ENCODE measurements at places on chromosomes 6 and 20.

GRCh38 chr6:16837217-16837972 lies 76.1 kb upstream of the ATXN1 start:
- DNase-seq: no peak

DNA sequence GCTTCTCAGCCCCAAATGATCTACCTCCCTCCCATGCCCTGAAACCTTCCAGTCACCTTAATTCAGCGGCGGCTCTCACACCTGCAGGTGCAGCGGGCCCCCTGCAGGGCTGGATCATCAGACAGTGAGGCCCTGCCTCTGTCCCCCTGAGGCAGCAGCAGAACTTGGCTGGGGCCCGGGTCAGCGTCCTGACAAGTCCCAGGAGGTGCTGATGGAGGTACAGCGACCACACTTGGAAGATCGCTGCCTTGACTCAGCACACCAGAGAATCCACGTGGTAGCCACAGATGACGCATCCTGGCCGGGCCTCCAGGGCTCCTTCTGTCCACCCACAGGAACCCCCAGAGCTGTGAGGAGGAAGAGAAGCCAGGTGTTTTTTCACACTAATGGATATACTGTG lies 116.4 kb upstream of the THBS2 start:
- no peak for DNase-seq

GRCh38 chr6:149293244-149293643 lies 24.3 kb upstream of the TAB2 start:
- DNase-seq: no peak

GRCh38 chr6:90238496-90239266 lies 58.0 kb downstream of the BACH2 start:
- DNase-seq: no peak

GRCh38 chr6:131575834-131576478 lies 2.9 kb downstream of the ARG1 start:
- no peak for DNase-seq

GRCh38 chr20:23061734-23062561 lies 12.5 kb upstream of the THBD start:
- DNase-seq: peak; percentile 15

GRCh38 chr6:106628658-106629102 lies 618 bp downstream of the RTN4IP1 start:
- no peak for DNase-seq

- DNase-seq: peak; percentile 69
Measured at GRCh38 chr6:28597217-28597835, 71.6 kb downstream of the GPX5 start.

GRCh38 chr6:35449287-35449881 lies 2.8 kb upstream of the FANCE start:
- peak; percentile 76 for DNase-seq

DNA sequence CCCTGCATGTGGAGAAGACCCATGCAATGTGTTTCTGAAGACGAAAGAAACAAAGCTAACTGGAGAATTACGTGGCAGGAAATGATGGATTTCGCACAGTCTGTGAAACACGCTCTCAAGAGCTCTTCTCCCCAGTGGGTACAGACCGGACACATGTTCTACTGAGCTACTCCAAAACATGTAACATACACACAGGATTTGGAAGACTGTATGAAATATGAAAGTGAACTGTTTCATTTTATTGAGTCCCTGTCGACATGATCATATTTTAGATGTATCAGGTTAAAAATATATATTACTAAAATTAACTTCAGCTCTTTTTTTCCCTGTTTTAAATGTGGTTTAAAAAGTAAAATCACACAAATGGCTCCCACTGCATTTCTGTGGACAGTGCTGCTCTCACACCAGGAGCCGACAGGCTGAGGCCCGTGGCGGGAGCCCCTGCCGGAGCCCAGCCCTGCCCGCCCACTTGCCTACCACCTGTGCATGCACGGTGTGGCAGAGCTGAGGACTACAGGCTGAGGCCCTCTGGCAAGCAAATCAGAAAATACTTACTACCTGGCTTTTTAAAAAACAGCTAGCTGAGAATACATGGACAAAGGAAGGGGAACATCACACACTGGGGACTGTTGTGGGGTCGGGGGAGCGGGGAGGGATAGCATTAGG lies 58.9 kb upstream of the NXT1 start:
- DNase-seq: no peak

- no peak for DNase-seq
Measured at GRCh38 chr6:166707045-166707444, 80.0 kb upstream of the RPS6KA2 start.

DNA sequence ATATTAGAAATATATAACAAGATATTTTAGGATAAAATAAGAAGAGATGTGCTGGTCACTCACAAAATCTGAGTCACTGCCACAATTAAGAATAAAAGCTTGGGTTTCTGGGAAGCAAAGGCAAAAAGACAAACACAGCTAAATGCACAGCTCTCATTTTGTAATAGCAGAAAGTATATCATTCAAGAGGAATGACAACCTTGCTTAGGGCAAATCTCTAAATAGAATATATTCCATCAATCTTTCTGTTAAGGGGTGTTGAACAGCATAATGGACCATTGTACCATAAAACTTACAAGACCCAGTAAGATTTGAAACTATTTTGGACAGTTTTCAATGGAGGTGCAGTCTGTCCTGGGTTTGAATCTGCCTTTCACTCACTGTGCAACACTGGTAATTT lies 464.9 kb upstream of the SOX4 start:
- no peak for DNase-seq

- DNase-seq: no peak
Measured at GRCh38 chr20:47257771-47258170, 98.7 kb downstream of the ZMYND8 start.

- no peak for DNase-seq
Measured at GRCh38 chr6:169803816-169804340, 52.5 kb downstream of the ERMARD start.

DNA sequence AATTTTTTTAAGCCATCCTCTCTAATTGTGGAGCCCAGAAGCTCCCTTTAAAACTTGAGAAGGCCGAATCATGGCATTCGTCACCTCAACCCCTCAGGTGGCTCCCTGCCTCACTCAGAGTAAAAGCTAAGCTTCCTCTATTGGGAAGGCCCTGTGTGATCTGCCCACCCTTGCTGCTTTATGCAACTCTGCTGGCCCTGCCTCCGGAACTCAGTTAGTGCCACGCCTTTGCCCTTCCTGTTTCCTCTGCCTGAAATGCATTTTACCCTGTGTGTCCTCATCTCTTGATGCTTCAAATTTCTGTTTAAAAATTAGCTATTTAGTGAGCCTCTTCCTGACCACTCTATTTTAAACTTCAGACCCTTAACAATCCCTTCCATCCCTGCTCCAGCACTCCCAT lies 5.7 kb downstream of the PACRG start:
- no peak for DNase-seq

DNA sequence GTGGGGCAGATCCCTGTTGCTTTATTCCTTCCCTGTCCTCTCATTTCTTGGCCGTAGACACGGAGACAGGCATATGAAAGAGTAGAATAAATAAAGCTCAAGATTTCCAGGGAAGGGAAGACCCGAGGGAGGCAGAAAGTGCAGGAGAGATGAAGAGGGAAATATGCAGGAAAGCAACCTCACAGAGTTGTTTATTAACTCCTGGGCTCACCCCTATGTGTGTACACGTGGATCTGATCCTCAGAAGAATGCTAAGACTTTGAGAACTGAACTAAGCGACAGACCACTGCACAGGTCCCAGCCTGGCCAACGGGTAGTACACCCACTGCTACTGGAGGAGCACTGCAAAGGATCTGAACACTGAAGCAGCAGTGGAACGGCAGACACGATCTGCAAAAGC lies 156.2 kb downstream of the KIF16B start:
- DNase-seq: no peak

DNA sequence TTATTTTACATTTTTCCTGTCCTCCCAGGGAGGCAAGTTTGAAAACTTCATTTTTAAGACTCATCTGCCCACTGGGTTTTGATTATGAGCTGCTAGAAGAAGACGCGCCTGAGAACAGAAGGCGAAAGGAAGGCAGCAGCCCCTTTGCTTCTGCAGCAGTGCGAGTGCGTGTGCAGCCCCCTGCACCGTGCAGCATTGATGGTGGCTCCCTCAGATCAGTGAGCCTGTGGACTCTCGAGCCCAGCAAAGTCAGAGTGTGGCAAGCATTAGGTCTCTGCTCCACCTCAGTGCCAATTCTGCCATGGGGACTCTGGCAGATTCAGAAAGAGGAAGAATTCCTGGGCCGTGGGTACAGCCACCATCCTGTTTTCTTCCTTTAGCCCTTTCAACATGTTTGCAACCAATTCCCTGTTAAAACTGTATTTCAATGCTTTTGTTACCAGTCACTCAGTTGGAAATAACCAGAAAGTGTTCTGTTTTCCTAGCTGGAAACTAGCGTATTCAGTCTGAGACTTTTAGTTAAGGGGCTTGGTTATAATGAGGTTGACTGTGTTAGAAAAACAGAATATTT lies 134.8 kb upstream of the OGFRL1 start:
- no peak for DNase-seq

DNA sequence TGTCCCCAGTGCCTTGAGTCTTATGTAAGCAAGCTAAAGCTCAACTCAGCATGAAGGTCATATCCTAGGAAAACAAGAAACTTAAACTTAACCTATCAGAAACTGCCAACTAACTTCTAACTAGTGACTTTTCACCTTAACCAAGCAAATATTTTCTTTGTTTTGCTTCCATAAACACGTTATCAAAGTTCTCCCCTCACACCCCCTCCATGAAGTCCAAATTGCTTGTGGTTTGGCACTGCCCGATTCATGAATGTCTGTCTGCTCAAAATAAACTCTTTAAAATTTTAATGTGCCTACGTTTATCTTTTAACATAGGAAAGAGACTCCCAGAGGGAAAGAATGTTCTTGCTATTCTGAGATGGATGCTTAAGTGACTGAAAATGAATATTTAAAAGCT lies 34.9 kb downstream of the GSTA2 start:
- DNase-seq: no peak

- DNase-seq: no peak
Measured at GRCh38 chr6:47016909-47017308, 25.2 kb downstream of the ADGRF1 start.

- no peak for DNase-seq
Measured at GRCh38 chr6:106055489-106055888, 30.6 kb upstream of the PRDM1 start.

DNA sequence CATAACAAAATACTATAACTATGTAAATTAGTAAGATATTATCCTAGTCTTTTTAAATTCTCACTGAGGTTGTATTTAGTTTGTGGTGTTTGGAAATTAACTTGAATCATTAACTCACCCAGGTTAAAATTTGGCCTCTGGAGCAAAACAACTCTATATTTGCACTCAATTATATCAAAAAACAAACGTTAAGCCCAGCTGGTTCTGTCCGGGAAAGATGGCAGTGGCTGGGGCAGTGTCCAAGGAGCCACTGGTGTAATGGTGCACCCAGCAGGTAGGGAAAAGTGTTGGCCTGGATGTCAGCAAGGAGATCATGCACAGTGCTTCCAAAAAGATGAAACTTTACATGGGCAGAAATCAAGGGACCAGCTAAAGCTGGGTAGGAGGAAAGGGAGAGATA lies 285.3 kb upstream of the CITED2 start:
- DNase-seq: no peak

- DNase-seq: no peak
Measured at GRCh38 chr6:101178748-101179147, 214.8 kb upstream of the GRIK2 start.

GRCh38 chr20:41618807-41619311 lies 682 bp upstream of the CHD6 start:
- DNase-seq: no peak

DNA sequence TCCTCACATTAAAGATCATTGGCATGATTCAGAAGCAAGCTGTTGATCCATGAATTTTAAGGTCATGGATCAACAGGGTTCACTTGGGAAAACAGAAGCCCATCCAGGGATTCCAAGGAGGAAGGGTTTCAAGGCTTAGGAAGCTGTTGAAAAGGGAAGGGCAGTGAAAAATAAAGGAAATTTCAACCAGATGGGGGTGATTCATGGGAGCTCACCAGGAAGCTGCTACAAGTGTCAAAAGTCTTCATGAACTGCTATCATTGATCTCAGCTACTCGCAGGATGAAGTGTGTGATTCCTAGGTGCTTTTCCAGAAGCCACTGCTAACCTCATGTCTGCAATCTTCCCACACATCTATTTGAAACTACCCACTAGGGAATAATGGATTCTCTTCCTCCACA lies 26.2 kb downstream of the ADTRP start:
- DNase-seq: no peak

DNA sequence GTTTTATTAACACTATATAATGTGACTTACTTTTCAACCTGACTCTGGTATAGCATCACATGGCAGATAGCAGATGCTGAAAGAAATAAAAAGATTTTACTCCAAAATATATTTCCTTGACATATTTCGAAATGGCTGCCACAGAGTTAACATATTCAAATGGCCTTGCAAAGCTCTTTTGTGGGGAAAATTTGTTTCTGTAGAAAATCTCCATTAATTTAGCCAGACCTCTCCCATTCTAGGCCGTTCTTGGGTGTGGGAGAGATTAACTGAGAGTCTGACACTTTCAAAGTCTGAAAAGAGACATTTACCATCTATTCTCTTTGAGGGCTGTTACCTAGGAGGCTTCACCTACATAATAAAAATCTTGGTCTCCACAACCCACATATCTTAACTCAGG lies 217.2 kb downstream of the OTOR start:
- DNase-seq: no peak

DNA sequence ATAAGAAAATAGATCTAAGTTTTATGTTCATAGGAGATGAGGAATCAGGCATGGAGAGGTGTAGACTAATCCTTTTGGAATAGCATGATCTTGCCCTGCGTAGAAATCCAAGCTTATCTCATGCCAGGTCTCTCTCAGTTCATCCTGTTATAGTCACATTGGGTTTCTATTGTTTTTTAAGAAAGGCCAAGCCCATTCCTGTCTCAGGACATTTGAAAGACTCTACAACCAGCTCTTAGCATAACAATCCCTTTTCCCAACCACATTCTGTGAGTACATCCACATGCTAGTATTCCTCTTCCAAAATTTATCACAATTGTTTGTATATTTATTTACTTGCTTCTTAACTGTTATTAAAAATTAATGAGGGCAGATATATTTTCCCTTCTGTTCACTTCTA lies 130.3 kb downstream of the MMUT start:
- DNase-seq: no peak

- DNase-seq: no peak
Measured at GRCh38 chr6:101537753-101538316, 144.3 kb downstream of the GRIK2 start.

DNA sequence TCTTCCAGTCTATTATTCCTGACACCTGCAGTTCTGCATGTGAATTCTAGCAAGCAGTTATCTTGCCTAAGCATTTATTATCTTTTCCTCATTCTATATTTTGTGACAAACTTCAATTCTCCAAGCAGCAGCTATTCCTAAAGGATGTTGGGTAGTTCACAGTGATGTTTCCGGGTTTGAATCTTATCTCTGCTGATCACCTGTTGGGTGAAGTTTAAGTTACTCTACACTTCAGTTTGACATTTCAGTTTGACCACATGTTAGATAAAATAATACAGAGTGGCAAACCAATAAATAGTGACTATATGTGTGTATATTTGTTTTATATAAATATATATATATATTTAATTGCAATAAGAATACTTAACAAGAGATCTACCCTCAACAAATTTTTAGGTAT lies 168.6 kb downstream of the ADGRG6 start:
- DNase-seq: no peak
